Urothelium cell line (cell line): ENCODE measurements at places on chromosomes 4 and X.

DNA sequence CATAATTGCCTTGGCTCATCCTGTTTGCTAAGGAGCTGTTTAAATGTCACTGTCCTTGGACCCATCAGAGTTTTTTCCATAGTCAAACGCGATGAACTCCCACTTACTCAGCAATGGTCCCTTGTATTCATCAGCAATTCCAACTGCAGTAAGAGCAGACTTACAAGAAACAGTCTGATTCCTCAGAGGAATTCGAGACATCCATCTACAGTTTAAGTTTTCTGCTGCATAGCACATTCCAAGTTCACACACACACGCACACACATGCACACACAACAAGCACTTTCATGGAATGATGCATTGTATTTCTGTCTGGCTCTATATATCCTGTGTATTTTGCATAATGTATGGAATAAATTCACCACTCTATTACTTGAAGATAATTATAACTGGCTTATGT, 32.7 kb upstream of the TMEM150C start:
- no peak for DNase-seq

DNA sequence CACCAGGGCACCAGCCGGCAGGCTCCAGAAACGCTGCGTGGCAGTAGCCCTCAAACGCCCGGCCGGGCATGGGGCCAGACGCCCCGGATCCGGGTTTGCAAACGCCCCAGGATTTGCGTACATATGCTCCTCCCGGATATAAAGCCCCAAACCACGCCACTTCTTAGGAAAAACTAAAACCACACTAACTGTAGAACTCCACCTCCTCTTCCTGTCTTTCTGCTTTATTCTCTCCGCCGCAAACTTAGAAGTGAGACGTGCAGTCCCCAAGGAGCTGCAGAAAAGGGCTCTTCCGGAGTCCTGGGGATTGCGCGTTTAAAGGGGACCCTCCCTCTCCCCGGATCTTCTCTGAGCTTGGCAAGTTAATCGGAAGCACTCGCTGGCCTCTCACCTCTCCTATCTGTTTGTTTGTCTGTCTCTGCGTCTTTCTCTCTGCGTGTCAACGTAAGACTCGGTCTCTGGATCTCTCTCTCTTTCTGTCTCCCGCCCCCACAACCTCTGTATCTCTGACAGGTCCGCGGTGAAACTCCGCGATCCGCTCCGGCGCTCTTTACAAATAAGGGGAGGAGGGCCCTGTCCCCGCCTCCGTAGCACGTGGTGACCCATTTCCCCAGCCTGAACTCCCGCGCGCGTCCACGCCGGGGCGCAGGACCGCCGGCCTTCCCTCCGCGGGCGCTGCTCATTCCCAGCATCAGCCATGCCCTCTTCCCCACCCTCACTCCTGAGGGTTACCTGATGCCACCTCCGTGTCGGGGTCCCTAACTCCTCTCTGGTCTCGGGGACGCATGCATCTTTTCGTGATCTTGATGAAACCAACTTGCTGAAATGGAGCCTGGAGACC, at the start of gene SLC39A8:
SLC39A8 (minus strand) TSS at position 529 of the 841 bp plus-strand sequence. CDS start 820 bp downstream, outside the sequence.
- DNase-seq, result peak; percentile 92

DNA sequence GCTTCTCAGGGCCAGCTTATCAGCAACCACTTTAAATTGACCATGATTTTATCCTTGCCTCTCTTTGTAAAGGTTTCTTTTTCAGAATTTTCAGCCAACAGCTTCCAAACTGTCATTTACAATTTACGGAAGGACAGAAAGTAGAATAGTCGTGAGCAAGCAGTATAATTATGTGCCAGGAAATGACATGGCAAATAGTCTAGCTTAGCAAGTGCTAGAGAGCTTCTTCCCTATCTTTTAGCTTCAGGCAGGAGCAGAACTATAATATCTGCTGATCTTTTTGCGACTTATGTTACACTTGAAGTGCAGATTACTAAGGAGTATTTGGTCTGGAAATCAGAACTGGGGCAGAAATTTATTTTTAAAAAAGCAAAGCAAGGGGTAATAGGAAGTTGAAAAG, 123.0 kb upstream of the AP1S2 start:
- DNase-seq, result no peak

GRCh38 chr4:183797445-183798300, 107.4 kb upstream of the STOX2 start:
- peak; percentile 59 for DNase-seq

DNA sequence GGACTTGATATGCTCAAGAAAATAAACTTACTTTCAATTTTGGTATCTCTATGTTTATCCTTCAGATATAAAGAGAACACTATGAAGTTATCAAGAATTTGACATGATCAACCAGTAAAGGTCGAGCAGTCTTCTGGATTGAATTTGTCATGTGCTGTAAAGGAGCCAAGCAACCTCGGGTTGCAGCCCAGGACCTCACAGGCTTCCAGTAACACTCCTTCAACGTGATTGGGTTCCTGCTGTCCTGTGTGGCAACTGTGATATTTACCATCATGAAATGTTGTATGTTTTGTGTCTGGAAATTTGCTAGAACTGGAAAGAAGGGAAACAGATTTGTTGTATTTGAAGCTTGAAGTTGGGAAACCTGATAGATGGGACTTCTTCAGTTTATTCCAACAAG, 52.0 kb upstream of the UGT2B7 start:
- DNase-seq, result no peak

- DNase-seq, result no peak
Measured at GRCh38 chr4:11715753-11716521, 287.2 kb upstream of the HS3ST1 start.

DNA sequence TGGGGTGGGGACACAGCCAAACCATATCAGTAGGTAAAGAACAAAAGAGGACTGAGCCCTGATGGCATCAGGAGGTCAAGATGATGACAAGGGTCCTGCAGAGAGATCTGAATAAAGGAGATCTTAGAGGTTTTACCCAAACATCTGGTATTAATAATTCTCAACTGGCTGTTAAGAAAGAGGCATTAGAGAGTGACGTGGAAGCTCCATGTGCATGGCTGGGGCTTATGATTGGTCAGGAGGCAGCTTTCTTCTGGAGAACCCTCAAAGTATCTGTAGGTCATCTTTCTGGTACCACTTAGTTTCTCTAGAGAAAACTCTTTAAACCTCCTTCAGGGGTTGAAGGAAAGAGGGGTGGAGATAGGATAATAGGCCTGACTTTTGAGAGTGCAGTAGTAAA, 18.7 kb downstream of the MGST2 start:
- DNase-seq, result no peak

DNA sequence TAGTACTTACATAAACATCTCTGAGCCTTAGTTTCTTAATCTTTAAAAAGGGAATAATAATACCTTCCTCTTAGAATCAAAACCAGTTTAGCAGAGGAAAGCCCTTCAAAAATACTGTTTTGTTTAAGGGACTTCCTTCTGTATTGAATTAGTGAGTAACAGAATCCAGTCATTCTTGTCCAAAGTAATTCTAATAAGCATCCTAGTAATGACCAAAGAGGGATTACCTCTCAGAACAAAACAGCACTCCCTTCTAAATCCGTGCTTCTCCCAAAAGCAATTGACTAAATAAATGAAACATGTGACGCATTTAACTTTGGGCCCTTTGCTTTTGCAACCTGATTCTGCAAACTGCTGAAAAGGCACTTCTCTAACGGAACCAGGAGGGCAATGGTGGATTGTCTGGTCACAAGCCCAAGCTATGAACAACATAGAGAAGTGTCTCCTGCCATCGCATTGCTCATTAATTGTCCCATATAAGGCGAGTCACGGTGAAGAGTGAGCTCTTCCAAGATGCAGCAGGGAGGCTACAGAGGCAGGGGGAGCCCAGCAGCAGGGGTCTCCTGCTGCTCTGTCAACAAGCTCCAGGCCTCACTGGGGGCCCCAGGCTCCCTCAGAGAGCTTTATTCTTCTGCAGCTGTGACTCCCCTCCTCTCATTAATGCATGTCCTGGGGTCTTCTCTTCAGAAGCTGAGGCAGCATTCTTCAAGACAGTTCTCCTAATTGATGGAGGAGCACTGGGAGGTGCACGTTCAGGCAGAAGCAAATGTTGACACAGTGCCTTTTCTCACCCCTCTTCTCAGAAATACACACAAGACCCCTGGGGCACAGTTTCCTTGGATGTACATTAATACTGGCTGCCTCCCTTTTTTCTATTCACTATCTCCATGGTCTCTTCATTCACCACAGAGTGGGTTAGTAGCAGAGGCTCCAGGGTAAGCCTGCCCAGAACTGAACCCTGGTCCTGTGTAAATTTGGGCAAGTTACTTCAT, 419.6 kb upstream of the RASGEF1B start:
- DNase-seq, result no peak

GRCh38 chr4:80090090-80090489, 17.1 kb upstream of the ANTXR2 start:
- DNase-seq, result no peak

DNA sequence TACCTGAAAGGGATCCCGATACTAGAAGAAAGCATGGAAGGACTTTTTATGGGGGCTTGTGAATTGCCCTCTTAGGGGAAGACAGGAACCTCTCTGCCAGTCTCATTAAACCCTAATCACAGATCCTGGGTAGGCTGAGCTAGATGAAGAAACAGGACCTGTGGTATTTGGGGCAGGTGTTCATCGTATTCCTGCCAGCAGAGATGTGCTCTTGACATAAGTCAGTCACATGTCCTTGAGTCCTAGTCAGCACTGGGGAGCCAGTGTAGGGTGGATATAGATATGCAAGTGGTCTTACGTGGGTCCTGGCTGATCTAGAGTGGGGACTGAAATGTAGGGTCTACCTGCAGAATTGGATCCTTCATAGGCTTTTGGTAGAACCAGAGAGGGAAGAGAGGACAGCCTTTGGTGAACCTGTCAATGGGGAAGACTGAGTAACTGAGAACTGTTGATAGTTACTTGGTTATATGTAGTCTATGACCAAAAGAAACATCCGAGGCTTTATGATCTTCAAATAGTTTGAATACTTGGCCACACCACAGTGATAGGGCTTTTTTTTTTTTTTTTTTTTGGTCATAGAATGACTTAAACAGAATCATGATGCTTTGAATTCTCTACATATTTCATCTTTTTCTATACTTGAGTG, 63.5 kb upstream of the WDR1 start:
- no peak for DNase-seq

DNA sequence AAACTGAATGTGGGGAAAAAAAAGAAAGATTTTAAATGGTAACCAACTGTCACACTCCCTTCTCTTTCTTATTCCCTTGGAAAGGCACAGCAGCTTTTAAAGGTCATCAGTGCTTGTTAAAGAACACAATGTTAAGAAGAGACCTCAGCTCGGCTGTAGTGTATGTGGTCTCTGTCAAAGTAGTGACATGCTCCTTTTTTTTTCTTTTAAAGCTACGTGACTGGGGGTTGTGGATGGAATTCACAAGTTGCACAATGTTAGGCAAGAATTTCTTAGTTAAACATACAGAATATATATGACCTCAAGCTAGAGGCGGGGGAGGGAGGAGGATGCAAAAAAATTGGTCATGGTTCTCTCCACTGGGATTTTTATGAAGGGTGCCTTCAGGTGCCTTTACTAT, 45.6 kb downstream of the OCRL start:
- no peak for DNase-seq

DNA sequence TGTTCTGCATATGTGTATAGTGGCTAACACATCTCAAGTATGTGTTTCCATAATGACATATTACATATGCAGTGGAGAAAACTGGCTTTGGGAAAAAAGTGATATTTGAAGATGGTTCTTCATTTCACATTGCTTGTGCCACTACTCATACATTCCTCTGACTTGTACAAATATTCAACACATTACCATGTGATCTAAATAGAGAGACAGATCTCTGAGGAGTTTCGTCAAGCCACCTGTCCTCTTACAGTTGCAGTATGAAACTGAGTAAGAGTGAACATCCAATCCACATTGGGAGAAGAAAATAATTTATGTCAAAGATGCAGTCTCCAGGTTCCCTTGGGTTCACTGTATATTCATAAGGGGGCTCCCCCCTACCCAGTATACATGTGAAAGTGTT, 123.9 kb downstream of the KDR start:
- no peak for DNase-seq

DNA sequence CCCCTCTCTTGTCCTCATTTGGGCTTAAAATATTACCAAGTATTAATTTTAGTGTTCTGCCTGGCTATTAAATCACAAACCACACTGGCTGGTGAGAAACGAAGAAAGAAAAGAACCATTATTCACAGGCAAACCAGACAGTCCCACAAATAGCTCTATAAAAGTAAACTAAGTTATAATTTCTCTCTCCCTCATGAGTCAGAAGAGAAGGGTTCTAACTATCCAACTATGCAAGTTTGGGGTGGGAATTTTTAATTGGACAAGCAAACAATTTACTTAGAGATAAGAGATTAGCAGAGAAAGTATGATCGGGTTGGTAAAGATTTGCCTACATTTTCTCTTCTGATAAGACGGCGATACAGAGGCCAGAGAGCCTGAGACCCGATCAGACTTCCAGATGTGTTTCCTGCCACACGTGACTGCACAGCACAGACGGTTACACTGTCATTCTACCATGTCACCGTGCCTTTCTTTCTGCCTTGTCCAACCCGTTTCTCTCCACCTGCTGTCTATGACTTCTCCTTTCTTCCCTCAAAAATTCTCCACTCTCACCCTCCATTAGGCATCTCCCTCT, 52.3 kb downstream of the MEPE start:
- no peak for DNase-seq

- DNase-seq, result no peak
Measured at GRCh38 chrX:153888344-153888743, 2.4 kb upstream of the L1CAM start.

DNA sequence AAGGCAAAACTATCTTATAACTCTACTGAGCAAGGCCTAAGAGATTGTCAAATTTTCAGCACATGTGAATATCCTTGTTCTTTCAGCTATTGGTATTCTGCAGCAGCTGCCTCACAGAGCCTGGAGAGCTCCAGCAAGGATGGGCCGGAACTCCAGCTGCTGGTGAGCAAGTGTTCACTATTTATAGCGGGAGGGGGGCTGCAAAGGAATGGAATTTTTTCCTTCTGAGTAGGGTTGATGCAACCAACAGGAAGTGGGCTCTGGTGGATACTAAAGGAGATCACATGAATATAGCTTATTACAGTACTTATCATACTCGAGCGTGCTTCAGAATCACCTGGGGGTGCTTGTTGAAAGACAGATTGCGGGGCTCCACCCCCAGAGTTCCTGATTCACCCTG, 20.2 kb upstream of the SETD7 start:
- DNase-seq, result peak; percentile 48

DNA sequence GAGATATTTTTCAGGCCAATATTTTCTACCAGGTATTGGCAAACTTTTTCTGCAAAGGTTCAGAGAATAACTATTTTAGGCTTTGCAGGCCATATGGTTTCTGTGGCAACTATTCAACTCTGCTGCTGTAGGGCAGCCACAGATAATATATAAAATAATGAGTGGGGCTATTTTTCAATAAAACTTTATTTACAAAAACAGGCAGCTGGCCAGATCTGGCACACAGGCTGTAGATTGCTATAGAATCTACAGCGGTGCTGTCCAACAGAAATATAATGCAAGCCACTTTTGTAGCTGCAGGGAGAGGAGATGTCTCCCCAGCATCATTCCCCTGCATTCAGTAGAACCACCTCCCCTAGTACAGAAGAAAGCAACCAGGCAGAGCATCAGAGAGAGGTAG, 97.6 kb upstream of the BCOR start:
- DNase-seq, result no peak
